Activated T-cell treated with anti-CD3 and anti-CD28 coated beads, Interleukin-2, amount 50 U/mL, for 4 hours (primary cell): ENCODE measurements at places on chromosomes 3 and 15. TPM values are rescaled to one million over a fixed set of nuclear protein-coding genes. Genes with fewer than 3 reads are reported as not detected.

Gene TMEM207
- total RNA-seq = not detected

Gene CORO2B
- total RNA-seq = 0.08 TPM

Gene CYP1A1
- total RNA-seq = 0.76 TPM

Gene PPM1L
- total RNA-seq = 2.5 TPM

Gene KBTBD13
- total RNA-seq = not detected

Gene BCHE
- total RNA-seq = not detected

Gene SLC28A1
- total RNA-seq = not detected

Gene TPRG1
- 10.6 TPM for total RNA-seq

Gene GNAT1
- total RNA-seq = not detected

Gene AMOTL2
- 0.16 TPM for total RNA-seq

Gene ZNF106
- total RNA-seq = 41.4 TPM

Gene EOMES
- 6.1 TPM for total RNA-seq

Gene BSN
- 0.86 TPM for total RNA-seq

Gene EID1
- 115 TPM for total RNA-seq

Gene ITGB5
- total RNA-seq = 0.71 TPM

Gene IL17RD
- not detected for total RNA-seq

Gene C3orf85
- not detected for total RNA-seq

Gene FHIT
- 5.5 TPM for total RNA-seq
